ENCODE measurements at places on chromosomes 5 and 9.
A peak's percentile ranks its signal among the peaks of the same experiment; 100 is the strongest.

GRCh38 chr9:83183621-83184020 lies 120.7 kb upstream of the RASEF start:
- DNase-seq = no peak

DNA sequence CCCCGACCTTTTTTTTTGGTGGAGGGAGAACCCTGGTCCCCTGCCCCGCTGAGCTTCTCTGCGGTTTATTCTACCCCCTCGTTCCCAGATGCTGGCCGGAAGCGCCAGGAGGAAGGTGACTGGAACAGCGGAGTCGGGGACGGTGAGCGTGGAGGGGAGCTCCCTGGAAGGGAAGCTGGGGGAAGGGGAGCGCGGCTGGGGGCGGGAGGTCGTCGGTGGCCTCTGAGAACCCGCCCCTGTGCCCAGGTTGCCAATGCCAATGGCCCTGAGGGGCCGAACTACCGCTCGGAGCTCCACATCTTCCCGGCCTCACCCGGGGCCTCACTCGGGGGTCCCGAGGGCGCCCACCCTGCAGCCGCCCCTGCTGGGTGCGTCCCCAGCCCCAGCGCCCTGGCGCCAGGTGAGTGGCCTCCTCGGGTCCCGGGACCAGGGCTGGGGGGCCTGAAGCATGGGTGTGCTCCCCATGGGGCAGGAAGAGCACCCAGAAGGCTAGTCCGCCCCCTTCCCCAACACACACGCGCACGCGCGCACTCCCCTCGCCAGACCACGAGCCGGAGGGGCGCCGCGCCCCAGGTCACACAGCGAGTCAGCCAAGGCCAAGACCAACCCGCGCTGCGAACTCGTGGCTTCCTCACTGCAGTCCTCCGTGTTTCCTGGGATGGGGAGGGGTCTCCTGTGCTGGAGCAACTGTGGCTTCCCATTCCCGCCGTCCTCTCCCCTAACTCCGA lies 10.6 kb downstream of the MYOZ3 start:
- DNase-seq = no peak

DNA sequence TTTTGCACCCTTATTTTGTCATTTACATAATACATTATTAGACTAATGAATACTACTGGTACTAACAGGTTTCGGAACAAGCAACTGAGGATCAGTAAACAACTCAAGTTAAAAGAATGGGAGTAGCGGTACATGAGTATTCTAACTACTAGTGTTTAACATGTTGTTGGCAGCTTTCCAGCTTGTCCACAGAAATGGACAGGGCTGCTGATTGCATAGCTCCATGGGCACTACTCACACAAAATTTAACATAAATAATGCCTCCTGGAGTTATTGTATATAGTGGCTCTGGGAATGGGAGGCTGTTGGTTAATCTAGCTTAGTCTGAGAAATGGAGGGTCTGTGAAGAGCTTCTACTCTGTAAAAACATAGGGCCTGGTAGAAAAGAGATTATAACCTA lies 6.7 kb downstream of the NCBP1 start:
- no peak for DNase-seq

GRCh38 chr5:115423541-115423940 lies 121.0 kb downstream of the FEM1C start:
- DNase-seq = peak; percentile 81

GRCh38 chr5:150152636-150153462 lies 2.8 kb downstream of the PDGFRB start:
- peak; percentile 67 for DNase-seq

GRCh38 chr9:97651646-97652045 lies 18.0 kb downstream of the NCBP1 start:
- no peak for DNase-seq

DNA sequence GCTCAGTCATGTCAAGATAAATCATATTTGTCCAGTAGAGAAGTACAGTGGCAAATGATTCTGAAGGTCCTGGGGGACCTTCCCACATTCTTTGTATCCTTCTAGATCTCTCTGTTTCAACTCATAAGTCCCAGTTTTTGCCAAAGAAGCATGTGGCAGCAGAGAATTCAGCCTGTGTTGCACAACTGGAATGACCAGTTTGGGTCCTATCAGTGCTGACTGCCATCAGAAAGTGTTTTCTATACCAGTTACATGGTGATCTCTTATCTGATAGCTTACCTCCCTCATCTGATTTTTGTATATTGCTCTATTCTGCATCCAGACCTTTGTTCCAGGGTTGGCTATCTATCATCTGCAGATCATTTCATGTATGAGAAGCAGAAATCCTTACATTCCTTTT lies 21.7 kb downstream of the GM2A start:
- no peak for DNase-seq

DNA sequence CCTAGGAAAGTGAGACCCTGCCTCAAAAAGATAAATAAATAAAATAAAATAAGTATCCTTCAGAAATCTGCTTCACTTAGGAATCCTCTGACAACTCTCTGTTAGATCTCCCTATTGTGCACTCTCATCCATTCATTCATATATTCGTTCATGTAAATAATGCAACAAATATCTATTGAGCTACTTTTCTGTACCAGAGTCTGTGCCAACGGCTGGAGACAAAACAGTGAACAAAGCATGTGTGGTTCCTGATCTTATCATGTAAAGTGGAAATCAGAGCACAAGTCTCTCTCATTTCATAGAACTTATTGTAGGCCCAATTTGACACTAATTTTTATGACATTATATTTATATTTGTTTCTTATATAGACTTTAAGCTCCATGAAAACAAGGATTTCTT lies 40.3 kb upstream of the DAB2 start:
- DNase-seq = no peak

- DNase-seq = no peak
Observed at GRCh38 chr9:94031946-94032345, 52.3 kb upstream of the PTPDC1 start.
